Sigmoid colon (tissue), 7 donors: ENCODE measurements at places on chromosomes 4 and X.

- DNase-seq = no peak
Measured at GRCh38 chr4:134470544-134470943, 269.0 kb upstream of the PABPC4L start.

GRCh38 chr4:173834151-173834550, 304.1 kb upstream of the HAND2 start:
- no peak for DNase-seq

- no peak for DNase-seq
Measured at GRCh38 chr4:117623326-117623725, 411.0 kb upstream of the NDST3 start.

- no peak for DNase-seq
Measured at GRCh38 chr4:88382621-88383020, 4.0 kb downstream of the HERC6 start.

- no peak for DNase-seq
Measured at GRCh38 chr4:149029056-149029651, 586.9 kb upstream of the NR3C2 start.

GRCh38 chrX:129641941-129642340, 12.8 kb downstream of the APLN start:
- no peak for DNase-seq

DNA sequence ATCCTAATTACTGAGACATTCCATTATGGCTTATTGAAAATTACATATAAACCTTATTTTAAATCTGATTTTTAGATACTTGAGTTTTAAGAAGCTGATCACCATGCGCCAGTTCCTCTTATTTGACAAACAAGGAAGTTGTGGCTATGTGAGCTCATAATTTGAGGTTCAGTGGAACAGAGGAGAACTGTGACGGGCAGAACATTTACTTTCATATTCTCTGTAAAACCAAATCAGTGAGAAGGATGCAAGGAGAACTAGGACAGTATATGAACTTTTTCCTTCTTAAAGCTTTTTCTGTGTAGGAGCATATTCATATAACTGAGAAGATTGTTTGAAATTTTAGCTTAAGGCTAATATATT, 25.3 kb downstream of the STIM2 start:
- no peak for DNase-seq

GRCh38 chr4:18923496-18924161, 902.1 kb upstream of the LCORL start:
- DNase-seq = no peak

DNA sequence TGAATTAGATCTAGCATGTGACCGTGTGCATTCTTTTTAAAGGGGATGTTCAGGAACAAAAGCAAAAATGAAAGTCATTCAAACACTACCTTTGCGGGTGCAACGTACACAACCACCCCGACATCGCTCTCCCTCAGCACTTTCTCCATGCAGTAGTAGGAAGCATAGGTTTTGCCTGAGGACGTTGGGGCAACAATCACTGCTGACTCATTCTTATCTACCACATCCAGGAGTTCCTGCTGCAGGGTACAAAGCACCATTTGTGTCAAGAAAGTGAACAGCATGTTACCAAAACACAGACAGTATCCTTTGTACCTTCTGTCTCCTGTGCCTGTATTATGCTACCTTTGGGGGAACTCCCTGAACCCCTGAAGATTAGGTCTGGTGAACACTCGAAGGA, 58.6 kb downstream of the DDX60L start:
- DNase-seq = no peak

- no peak for DNase-seq
Measured at GRCh38 chr4:74370912-74371311, 6.0 kb downstream of the EREG start.

DNA sequence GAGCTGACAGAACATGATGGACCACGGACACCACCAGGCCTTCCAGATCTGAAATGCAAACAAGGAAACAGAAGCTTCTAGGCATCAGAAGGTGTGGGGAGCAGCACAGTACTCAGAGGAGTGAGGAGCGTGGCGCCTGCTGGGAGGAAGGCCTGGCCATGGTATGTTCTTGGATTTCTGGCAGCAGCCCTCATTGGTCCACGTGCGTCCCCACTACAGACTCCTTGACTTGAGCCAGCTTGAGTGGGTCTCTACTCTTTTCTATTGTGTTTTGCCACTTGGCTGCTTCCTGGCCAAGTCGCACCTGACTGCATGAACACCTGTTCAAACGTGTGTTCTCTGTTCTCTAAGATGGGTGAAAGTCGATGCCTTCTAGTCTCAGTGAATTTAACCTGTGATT, 18.0 kb downstream of the ZNF275 start:
- DNase-seq = no peak

DNA sequence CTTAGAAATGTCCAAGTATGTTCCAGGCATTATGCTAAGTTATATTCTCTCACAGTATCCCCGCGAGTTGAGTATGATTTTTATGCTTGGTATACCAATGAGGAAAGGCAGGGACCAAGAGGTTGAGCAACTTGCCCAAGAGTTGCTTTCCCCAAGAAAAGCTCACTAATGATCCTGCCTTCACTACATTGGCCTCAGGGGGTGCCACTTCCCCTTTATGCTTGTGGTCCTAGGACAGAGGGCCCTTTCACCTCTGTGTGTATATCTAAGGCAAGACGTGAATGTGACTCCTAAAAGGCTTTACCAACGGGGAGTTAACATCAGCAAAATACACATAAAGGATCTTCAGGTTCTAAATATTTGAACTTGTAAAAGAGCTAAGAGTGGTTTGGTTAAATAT, 164.4 kb upstream of the CPEB2 start:
- DNase-seq = no peak

GRCh38 chr4:160038615-160039014, 935.7 kb downstream of the RAPGEF2 start:
- no peak for DNase-seq

DNA sequence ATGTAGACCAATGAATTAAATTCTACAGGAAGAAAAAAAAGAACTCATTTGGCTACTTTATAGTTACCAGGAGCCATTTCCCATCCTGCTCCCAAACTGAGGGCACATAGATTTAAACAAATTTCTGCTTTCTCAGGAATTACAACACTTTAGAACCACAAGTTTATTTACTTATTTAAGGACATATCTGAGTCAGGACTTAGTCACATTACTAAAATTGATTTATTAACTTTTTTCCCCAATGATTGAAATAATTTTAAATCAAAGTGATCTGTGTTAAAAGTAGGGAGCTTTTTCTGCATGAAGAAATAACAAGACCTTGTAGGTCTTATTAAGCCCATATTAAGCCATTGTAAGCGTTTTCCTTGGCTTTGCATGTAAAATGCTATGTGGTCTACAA, 291.0 kb upstream of the HAND2 start:
- DNase-seq = no peak

DNA sequence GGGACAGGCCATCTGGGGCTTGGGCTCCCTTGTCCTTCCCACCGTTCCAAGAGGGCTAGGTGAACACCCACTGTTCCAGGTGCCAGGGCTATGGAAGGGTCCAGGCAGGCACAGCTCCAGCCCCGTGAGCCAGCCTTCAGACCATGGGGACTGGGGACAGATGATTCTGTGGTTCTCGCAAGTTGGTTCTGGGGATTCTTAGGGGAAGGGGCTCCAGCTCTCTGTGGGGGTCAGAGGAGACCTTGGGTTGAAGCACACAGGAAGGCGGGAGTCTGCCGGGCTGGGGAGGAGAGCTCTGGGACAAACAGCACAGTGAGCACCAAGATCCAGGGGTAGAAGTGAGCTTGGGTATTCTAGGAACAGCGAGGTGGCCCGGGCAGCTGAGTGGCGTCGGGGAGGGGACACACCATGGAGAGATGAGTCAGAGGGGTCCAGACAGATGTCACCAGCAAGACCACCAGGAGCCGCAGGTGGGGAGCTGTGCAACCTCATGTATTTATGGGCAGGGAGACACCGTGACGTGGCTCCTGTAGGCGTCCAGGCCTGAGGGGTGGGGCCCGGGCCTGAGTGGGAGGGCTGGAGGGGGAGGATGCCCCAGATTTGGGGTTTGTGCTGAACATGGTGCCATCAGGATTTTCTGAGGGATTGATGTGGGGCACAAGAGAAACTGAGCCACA, 48.8 kb upstream of the HMX1 start:
- peak; percentile 47 for DNase-seq

DNA sequence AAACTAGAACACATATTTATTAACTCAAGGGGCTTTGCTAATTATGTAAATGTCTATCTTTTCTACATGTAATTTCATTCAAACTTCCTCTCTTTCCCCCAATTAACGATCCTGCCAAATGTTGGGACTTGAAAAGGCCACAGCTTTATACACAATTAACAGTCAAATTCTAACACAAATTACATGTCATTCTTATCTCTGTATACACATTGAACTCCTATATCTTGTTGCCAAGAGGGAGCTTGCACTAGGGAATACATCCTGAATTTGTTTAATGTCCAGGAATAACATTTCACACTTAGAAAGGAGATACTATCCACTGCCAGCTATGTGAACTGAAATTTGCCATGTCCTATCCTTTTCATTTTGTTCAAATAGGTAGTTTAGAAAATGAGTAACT, 38.9 kb upstream of the MAB21L2 start:
- DNase-seq = no peak

DNA sequence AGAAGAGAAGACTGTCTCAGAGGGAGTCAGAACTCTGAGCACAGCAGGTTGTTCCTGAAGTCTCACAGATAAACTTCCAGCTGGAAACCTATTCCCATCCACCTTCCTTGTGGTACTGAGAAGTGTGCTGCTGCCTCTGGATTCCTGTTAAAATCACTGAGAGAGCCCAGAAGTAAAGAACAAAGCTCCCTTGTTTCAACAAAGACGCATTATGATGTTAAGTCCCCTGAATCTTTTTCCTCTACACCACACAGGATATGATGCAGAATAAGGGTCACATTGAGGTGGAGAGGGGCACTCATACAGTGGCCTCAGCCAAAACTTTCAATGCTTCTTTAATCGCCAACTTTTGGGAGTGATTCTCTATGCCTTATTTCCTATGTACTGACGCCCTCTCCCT, 321.0 kb downstream of the OPHN1 start:
- DNase-seq = no peak

GRCh38 chr4:174461466-174462106, 60.7 kb downstream of the HPGD start:
- DNase-seq = no peak

GRCh38 chr4:16733509-16733908, 164.9 kb downstream of the LDB2 start:
- no peak for DNase-seq

DNA sequence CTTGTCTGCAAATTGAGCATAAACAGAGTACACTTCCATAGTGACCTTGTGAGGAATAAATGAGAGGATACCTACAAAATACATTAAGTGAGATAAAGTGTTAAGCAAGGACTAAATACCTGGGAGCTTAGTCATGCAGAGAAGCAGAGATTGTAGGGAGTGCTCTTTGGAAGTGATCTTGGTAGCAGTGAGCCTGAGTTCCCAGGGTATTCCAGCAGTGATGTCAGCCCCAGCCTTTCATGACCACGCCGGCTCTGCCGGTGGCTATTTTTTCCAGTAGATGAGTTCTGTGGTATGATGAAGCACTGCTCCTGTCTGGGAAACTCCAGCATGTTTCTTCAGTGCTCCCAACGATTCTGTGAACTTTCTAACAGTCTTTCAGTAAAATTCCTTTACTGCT, 391.5 kb upstream of the IGFBP7 start:
- DNase-seq = no peak

DNA sequence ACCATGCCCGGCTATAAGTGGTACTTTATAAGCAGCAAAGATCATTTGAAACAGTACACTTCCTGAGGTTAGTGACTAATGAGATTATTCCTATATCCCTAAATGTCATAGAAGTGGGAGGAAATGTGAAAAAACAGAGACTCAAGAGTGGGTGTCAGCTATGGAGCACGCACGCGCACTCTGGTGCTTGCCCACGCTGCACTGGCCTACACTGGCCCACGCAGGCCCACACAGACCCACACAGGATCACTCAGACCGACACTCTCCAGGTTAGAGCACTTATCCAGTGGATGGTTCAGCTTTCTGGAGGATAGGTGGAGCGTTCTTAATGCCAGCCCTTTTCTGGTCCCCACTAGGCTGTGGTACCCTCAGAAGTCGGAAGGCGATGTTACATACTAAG, 78.5 kb downstream of the IL1RAPL1 start:
- no peak for DNase-seq

DNA sequence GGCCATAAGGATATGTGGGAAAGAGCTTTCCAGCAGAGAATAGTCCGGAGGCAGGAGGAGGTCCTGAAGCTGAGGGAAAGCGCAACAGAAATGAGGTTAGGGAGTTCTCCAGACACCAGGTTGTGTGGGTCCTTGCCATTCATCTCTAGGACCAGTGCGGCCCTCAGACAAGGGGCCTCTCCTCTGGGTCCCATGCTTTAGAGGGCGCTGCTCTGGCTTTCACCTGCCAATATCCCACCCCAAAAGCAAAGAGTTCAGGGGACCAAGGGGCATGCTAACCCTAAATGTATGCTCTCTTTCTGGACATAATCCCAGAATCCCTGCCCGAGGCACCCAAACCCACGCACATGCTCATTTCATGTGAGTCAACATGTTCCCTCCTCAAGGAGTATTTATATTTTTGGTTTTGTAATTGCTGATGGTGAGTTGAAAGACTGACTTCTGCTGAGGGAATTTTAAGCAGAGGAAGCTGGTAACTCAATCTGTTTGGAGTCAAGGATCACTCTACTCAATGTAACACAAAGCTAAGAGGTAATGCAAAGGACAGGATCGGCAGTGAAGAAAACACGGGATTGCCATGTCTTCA, 14.8 kb downstream of the RPL34 start:
- DNase-seq = no peak

- no peak for DNase-seq
Measured at GRCh38 chr4:159483110-159483781, 380.4 kb downstream of the RAPGEF2 start.

- DNase-seq = no peak
Measured at GRCh38 chrX:133045986-133046385, 50.9 kb downstream of the USP26 start.

GRCh38 chr4:88818631-88819470, 121.2 kb upstream of the NAP1L5 start:
- DNase-seq = peak; percentile 75

DNA sequence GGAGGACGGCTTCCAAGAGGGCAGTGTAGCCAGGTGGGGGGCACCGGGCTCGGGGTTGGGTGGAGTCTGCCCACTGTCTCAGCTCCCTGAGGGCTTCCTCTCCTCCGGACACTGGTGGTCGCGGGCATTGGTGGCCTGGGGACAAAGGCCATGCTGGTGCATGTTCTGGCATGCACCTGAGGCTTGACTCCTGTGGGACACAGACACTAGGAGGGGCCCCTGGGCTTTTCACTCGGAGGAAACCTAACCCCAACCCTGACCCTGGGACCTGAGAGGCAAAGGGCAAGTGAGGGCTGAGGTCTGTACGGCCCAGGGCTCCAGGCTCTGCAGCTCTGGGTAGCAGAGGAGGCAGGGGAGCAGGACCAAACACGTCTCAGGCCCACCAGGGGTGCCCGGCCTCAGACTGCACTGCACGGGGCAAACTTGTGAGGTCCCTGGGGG, 22.3 kb upstream of the FGFR3 start:
- no peak for DNase-seq

- DNase-seq = no peak
Measured at GRCh38 chr4:184280591-184281071, 63.0 kb upstream of the ENPP6 start.
